ENCODE measurements at places on chromosomes 3 and 15.

GRCh38 chr3:35944926-35945710 lies 305.8 kb downstream of the ARPP21 start:
- H3K4me1 ChIP-seq = peaks cover 5% of the 10 kb centered on the region
- no peak overlapping the region for H3K27ac ChIP-seq
- H3K27me3 ChIP-seq = no peaks in the 10 kb centered on the region
- H3K4me3 ChIP-seq = no peak overlapping the region
- H3K36me3 ChIP-seq = no peaks in the 10 kb centered on the region

DNA sequence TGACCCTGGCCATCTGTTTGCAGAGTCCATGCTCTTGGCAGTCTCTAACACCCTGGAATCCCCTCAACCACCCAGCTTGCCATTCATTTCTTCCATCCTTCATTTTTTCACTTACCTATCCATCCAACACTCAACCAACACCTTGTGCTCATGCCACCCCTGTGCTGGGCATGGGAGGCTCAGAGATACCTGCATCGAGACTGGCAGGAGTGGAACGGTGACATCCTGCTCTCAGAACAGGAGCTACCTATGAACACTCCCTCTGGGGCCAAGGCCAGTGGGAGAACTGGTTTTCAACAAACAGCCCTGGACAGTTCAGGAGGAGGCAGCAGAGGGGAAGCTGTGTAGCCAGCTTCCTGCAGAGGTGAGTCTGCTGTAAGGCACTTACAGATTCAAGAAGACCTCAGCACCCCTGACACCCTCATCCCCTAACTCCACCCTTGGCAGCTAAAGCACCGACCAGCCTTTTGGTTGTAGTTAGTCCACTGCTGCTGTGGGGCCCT lies 19.5 kb upstream of the ATP2B2 start:
- H3K27ac ChIP-seq = no peak overlapping the region
- no peaks in the 10 kb centered on the region for H3K4me1 ChIP-seq
- no peak overlapping the region for H3K4me3 ChIP-seq
- H3K36me3 ChIP-seq = no peaks in the 10 kb centered on the region
- peaks cover 2% of the 10 kb centered on the region for H3K27me3 ChIP-seq

- H3K4me1 ChIP-seq = no peaks in the 10 kb centered on the region
- H3K27ac ChIP-seq = no peak overlapping the region
- H3K36me3 ChIP-seq = peaks cover 25% of the 10 kb centered on the region
- DNase-seq = no peak
- no peak overlapping the region for H3K4me3 ChIP-seq
- no peaks in the 10 kb centered on the region for H3K27me3 ChIP-seq
Measured at GRCh38 chr3:51591231-51591630, 52.7 kb downstream of the RAD54L2 start.

DNA sequence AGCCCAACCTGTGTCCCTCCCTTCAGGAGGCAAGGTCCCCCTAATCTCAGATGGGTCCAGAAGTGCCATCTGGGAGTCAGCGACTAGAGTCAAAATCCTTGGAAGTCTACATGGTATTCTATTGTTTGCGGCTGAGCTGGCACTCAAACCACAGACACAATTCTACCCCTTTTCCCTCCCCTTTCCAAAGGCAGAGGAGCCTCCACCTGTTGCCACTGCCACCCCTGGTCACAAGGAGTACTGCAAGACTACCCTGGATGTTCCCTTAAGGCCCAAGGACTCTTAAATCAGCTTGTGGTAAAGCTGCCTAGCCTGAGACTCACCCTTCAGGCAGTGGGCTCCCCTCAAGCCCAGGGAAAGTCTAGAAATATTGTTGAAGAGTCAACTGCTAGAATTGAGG lies 4.3 kb upstream of the OR5H6 start:
- no peak overlapping the region for H3K4me3 ChIP-seq
- H3K27ac ChIP-seq = no peak overlapping the region
- no peaks in the 10 kb centered on the region for H3K4me1 ChIP-seq
- DNase-seq = peak; percentile 37
- peaks cover 3% of the 10 kb centered on the region for H3K27me3 ChIP-seq

DNA sequence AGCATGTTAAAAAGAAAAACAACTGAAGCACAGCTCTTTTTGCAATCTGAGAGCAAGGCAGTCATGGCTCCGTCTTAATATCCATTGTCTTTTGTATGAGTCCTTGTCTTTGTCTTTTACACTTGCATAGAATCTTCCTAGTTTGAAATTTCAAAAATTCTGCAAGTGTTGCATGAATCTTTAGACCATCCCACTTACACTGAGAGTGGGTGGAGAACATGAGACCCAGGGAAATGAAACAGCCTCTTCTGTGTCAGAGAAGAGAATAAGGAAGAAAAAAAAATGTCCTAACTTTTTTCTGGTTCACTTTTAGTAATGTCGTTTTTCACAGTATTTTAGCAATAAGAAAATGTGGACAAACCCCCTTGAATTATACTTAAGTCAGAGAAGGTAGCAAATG lies 12.1 kb upstream of the DCLK3 start:
- no peaks in the 10 kb centered on the region for H3K27me3 ChIP-seq
- H3K36me3 ChIP-seq = no peaks in the 10 kb centered on the region
- no peak overlapping the region for H3K27ac ChIP-seq
- DNase-seq = no peak
- no peak overlapping the region for H3K4me3 ChIP-seq

DNA sequence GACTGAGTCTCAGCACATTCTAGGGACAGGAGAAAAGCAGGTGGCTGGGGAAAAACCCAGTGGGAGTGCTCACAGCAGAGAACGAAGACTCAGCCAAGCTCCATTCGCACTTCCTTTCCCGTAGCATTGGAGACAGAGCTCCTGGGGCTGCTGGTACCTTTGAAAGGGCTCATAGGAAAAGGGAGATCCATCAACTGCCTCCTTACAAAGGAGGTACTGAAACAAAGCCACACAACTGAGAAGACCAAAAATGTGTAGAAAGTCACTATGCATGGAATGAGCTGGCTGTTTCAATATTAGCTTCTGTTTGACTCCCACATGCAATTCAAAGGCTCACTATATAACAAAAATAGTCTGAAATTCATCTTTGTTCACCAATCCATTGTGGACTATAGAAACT lies 16.9 kb downstream of the STIMATE start:
- no peak overlapping the region for H3K27ac ChIP-seq
- no peak overlapping the region for H3K4me3 ChIP-seq
- no peaks in the 10 kb centered on the region for H3K4me1 ChIP-seq
- no peaks in the 10 kb centered on the region for H3K36me3 ChIP-seq
